ENCODE measurements at places on chromosomes 2 and 18.

DNA sequence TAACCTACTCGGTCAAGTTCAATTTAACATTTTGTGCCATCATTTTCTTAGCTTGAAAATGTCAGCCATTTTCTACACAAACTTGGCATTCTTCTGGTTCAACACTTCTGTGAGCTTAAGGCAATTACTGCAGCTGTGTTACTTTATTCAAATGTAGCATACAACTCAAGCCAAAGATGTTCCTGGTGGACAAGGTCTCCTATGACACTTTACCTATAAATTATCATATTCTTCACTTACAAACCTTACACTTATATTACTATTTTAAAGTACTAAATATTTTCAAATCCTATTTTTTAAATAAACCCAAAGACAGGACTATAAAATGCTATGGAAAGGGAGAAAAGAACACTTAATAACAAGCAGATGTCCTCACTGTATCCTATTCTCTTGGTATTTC is 1045.3 kb downstream of the TSN start:
- DNase-seq = no peak

DNA sequence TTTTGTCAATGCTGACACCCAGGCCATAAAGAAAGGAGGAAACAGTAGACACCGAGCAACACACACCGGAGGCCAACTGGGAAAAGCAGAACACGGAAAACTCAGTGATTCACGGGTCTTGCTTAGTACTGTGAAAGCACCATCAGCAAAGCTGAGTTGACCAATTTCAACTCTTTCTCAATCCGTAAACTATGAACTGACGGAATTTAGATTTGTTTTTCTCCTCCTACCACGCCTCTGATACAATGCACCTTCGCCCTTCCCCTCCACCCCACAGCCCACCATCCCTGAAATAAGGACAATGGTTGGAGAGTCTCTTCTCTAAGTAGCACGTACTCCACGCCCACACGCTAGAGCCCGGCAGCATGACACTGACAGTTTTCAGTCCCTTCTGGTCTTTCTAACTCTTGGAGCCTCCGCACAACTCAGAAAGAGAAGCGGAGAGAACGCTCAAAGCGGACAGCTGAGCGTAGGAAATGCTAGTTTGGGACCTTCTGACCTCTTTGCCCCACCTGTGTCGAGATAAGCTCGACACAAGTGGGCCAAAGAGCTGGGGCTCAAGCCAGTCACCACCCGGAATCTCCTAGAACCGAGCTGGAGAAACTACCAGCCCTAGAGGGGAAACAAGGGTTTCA is 669 bp downstream of the LNPK start:
- DNase-seq = peak; percentile 12

GRCh38 chr2:136985044-136985443 is 219.7 kb downstream of the THSD7B start:
- no peak for DNase-seq

- no peak for DNase-seq
Measured at GRCh38 chr2:11598228-11598731, 64.4 kb downstream of the GREB1 start.

DNA sequence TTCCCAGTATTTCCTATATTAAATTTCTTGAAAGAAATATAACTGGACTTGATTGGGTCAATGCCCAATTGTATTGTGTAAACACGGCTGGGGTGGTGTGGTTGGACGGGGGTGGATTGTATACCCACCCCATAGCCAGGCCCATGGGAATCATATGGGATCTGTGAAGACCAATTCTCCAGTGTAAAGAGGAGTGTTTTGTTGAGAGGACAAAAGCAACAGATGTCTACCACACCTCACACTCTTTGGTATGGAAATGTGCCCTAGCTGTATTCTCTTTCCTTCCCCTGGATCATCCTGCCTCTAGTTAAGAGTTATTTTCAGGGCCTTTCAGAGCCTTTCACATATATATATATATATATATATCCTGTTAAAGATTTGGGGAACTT is 57.5 kb upstream of the TGIF1 start:
- no peak for DNase-seq

- no peak for DNase-seq
Measured at GRCh38 chr2:239366740-239367139, 34.1 kb downstream of the HDAC4 start.

- peak; percentile 24 for DNase-seq
Measured at GRCh38 chr2:203534621-203535077, 452 bp downstream of the RAPH1 start.

DNA sequence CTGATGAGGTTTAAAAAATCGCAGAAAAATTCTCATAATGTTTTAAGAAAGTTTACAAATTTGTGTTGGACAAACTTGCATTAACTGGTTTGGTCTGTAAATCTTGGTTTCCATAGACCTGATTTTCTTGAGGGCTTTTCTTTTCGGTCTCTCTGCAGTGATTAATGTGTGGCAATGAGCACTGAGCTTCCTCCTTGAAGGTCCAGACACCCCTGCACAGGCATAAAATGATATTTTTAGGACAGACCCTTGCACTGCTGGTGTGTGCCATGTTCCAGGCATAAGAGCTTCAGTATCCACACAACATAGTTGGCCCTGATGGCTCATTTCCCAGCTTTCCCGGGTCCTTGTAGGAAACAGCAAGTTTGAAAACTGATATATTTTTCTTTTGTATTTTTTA is 33.7 kb downstream of the MRPL33 start:
- DNase-seq = no peak

GRCh38 chr2:222780051-222780450 is 80.8 kb upstream of the ACSL3 start:
- DNase-seq = no peak

DNA sequence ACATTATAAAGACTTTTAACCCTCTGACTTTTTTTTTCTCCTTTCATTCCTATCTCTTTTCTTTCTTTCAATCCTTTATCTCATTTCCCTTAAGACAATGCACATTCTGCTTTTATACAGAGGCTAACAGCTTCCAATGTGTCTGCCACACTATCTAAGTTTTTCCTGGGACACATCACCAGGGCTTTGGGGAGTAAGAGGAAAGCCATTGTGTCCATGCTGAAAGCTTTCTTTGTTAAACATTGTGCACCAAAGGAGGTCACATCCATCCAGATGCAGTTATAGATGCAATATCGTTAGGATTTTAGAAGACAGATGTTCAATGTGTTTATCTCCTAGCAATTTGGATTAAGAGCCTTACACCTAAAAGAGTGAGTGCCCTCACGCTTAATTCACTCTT is 534.1 kb downstream of the CNTNAP5 start:
- DNase-seq = no peak

DNA sequence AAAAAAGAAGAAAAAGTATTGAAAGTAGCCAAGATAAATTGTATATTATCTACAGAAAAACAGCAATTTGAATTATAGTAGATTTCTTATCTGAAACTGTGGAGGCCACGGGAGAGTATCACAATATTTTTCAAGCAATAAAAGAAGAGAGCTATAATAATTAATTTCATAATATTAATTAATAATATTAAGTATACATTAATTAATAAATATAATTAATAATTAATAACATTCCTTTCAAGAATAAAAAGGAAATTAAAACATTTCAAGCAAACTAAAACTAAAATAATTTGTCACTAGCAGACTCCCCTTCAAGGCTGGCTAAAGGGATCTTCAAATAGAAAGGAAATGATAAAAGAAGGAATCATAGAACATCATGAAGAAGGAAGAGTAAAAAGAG is 372.7 kb upstream of the KYNU start:
- no peak for DNase-seq

- no peak for DNase-seq
Measured at GRCh38 chr2:166727095-166727494, 161.2 kb upstream of the XIRP2 start.

- no peak for DNase-seq
Measured at GRCh38 chr2:18932853-18933252, 343.5 kb upstream of the NT5C1B start.

Data from effector memory CD8-positive, alpha-beta T cell (primary cell).